Cardiac muscle cell (in vitro differentiated cells and primary cell): ENCODE measurements at places on chromosomes 12 and 14. TPM values are rescaled to one million over a fixed set of nuclear protein-coding genes. Genes with fewer than 3 reads are reported as not detected.

The AICDA gene
- 1.7 TPM in 1 of 2 replicates, not detected in the other for total RNA-seq

The ACOT6 gene
- total RNA-seq, result 0.18 and 0.45 TPM in 2 replicates

The TMTC2 gene
- 8.3 and 10.8 TPM in 2 replicates for total RNA-seq

The NR1H4 gene
- total RNA-seq, result not detected in 2 replicates

The BTG1 gene
- total RNA-seq, result 46.4 and 61.2 TPM in 2 replicates

The SAMD15 gene
- 2.2 and 3.6 TPM in 2 replicates for total RNA-seq

The C12orf54 gene
- not detected in 2 replicates for total RNA-seq

The MMP19 gene
- total RNA-seq, result 0.39 TPM in 1 of 2 replicates, not detected in the other

The ALG10B gene
- 3.9 and 5.9 TPM in 2 replicates for total RNA-seq

The OR6C2 gene
- not detected in 2 replicates for total RNA-seq

The ADCY6 gene
- 51.1 and 60.1 TPM in 2 replicates for total RNA-seq

The SYNJ2BP gene
- total RNA-seq, result 19.2 and 20.0 TPM in 2 replicates

The YY1 gene
- total RNA-seq, result 64.2 and 73.4 TPM in 2 replicates

The KCNC2 gene
- not detected in 2 replicates for total RNA-seq

The TMEM229B gene
- 0.09 and 0.42 TPM in 2 replicates for total RNA-seq

The RFX4 gene
- not detected in 2 replicates for total RNA-seq

The YAF2 gene
- 26.9 and 59.8 TPM in 2 replicates for total RNA-seq

The P2RX7 gene
- 0.03 and 0.14 TPM in 2 replicates for total RNA-seq
